Central memory CD8-positive, alpha-beta T cell (primary cell): ENCODE measurements at places on chromosomes 11 and 22.

GRCh38 chr11:20162824-20163782, 2.8 kb upstream of the DBX1 start:
- H3K27me3 ChIP-seq: peaks cover 100% of the 10 kb centered on the region
- peak overlapping the region; percentile 62 for H3K4me3 ChIP-seq
- no peak for DNase-seq

GRCh38 chr11:13761250-13761649, 92.8 kb downstream of the FAR1 start:
- no peak overlapping the region for H3K27ac ChIP-seq
- DNase-seq: no peak
- H3K27me3 ChIP-seq: no peaks in the 10 kb centered on the region
- H3K36me3 ChIP-seq: peaks cover 3% of the 10 kb centered on the region
- no peaks in the 10 kb centered on the region for H3K4me1 ChIP-seq
- no peak overlapping the region for H3K4me3 ChIP-seq

- H3K4me3 ChIP-seq: no peak overlapping the region
- no peak for DNase-seq
These were observed 112.0 kb upstream of the ARHGAP42 start for GRCh38 chr11:100574894-100575769.

DNA sequence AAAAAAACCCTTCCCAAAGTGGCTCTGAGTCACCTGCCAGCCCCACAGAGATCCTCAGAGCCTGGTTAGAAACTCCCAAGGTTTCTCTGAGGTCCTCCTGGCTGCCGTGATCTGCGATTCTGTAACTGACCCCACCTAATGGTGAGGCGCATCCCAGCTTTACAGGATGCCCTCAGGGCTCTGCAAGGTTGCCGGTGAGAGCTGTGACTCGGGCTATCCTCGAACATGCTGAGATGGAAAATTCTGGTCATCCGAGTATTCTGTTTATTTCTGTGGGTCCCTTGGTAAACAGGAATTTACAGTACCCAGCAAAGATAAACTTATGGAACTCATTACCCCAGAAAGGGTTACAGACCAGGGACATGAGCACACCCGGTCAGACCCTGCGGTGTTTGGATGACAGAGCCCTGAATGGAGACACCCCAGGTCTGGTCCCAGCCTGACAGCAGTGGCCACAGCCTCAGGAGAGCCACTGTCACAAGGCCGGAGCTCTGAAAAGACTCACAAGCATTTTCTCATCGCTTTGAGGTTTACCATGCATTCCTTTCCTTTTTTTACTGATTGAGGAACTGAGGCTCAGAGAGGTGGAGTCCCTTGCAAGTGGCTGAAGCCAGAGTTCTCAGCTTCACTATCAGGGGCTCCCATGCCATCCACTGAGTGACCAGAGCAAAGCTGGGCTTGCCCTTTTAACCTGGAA, 22.2 kb downstream of the LIF start:
- H3K4me3 ChIP-seq: no peak overlapping the region
- peaks cover 63% of the 10 kb centered on the region for H3K4me1 ChIP-seq
- no peaks in the 10 kb centered on the region for H3K27me3 ChIP-seq
- H3K36me3 ChIP-seq: no peaks in the 10 kb centered on the region
- no peak for DNase-seq
- H3K27ac ChIP-seq: peak overlapping the region; percentile 39

DNA sequence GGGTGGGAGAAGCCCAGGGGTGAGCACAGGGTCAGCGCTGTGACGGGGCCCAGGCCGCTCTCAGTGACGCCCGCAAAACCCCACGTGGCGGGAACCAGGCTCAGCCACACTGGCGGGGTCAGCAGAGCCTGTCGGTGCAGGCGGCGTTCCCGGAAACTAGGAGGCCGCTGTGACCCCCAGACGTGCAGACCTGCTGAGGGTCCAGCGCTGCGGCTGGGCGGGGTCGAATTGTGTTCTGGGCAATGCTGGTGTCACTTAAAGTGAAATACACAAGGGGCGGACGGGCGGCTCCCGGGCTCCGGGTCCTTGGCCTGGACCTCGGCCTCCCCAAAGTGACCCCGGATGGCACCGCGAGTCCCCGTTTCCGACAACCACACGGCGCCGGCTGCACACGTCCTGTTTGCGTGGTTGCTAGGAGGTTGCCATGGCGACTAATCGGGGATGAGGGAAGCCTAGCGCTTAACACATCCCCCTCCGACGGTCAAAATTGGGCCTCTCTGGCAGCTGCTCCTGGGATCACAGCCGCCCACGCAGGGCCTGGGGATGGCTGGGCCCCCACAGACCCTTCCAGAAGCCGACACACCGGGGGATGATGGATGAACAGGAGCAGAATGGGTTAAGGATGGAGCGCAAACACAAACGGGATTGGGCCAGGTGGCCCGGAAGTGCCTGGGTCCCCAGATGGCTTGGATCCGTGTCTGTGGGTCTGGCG, 81.7 kb upstream of the PRR5 start:
- H3K27me3 ChIP-seq: no peaks in the 10 kb centered on the region
- peaks cover 6% of the 10 kb centered on the region for H3K4me1 ChIP-seq
- no peak overlapping the region for H3K4me3 ChIP-seq
- H3K27ac ChIP-seq: no peak overlapping the region
- peak; percentile 78 for DNase-seq

GRCh38 chr11:23406131-23406819, 546.0 kb upstream of the CCDC179 start:
- no peak overlapping the region for H3K27ac ChIP-seq
- no peak for DNase-seq
- H3K4me3 ChIP-seq: no peak overlapping the region
- H3K4me1 ChIP-seq: no peaks in the 10 kb centered on the region
- no peaks in the 10 kb centered on the region for H3K27me3 ChIP-seq

- no peaks in the 10 kb centered on the region for H3K36me3 ChIP-seq
- no peaks in the 10 kb centered on the region for H3K4me1 ChIP-seq
- H3K4me3 ChIP-seq: no peak overlapping the region
- DNase-seq: no peak
- peaks cover 84% of the 10 kb centered on the region for H3K27me3 ChIP-seq
These were observed 3.5 kb upstream of the OR5AN1 start for GRCh38 chr11:59355226-59355625.

- H3K27ac ChIP-seq: no peak overlapping the region
- no peak overlapping the region for H3K4me3 ChIP-seq
- H3K4me1 ChIP-seq: peaks cover 41% of the 10 kb centered on the region
- no peak for DNase-seq
These were observed 5.3 kb downstream of the C22orf39 start for GRCh38 chr22:19442166-19442565.

DNA sequence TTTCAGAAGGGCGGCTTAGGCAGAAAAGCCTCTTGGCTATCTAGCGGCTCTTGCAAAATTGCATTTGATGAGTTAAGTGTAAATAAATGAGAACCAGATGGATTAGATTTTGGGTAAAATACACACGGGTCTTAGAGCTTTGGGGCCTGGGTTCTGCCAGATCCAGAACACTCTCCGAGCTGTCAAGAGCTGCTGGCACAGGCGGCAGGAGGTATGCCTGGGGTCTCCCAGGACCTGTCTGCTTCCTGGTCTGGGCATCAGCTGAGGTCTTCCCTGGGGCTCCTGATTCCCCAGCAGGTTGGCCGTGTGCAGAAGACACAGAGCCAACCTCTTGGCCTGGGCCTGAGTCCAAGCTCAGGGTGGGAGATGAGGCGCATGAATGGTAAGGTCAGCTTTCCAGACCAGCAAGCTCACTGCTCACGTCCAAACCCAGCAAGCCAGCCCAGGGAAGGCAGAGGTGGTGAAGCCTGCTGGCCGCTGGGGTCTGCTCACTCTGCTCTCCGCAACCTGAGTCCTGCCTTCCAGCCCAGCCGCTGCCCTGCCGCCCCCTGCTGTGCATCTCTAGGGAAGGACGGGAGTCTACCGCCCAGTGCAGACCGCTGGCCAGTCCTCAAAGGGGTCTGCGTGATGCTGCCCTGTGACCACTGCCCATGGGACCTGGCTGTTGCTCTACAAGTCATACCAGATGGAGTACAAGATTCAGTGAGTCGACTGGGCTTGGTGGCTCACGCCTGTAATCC, 44.9 kb downstream of the SCUBE1 start:
- no peak overlapping the region for H3K4me3 ChIP-seq
- H3K27me3 ChIP-seq: peaks cover 32% of the 10 kb centered on the region
- DNase-seq: no peak
- no peaks in the 10 kb centered on the region for H3K4me1 ChIP-seq
- H3K36me3 ChIP-seq: no peaks in the 10 kb centered on the region

DNA sequence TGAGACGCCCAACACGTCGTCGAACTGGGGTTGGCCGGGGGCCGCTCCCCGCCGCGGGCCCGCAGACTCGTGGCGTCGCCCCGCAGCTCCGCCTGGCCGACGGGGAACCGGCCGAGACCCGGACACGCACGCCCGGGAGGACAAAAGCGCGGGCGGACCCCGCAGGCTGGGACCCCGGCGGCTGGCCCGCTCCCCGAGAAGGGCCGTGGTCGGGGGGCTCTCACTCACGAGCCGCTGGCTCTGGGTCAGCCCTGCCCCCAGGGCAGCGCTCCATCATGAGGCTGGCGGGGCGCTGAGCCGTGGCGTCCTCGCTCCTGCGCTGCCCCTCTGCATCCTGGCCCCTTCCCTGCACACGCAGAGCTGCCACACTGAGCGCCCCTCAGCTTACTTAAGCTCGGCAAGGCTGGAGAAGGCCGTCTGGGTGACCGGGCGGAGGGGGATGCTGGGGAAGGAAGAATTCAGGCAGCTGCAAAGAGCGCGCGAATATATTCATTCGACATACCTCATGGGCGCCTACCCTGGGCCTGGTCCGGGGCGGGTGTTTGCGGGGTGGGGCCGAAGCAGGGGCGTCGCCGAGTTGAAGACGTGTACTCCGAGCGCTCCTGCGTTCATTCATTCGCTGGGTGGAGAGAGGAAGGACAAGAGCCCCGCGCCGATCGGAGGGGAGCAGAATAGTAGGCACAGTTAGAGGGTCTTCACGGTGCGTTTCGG, 579 bp upstream of the CYB5R2 start:
- H3K27me3 ChIP-seq: peaks cover 80% of the 10 kb centered on the region
- no peak overlapping the region for H3K27ac ChIP-seq
- no peaks in the 10 kb centered on the region for H3K36me3 ChIP-seq
- H3K4me1 ChIP-seq: peaks cover 5% of the 10 kb centered on the region

GRCh38 chr11:95699631-95700470, 89.7 kb downstream of the FAM76B start:
- H3K4me3 ChIP-seq: peak overlapping the region; percentile 74
- peak overlapping the region; percentile 89 for H3K27ac ChIP-seq
- DNase-seq: no peak
- peaks cover 26% of the 10 kb centered on the region for H3K4me1 ChIP-seq
- no peaks in the 10 kb centered on the region for H3K27me3 ChIP-seq

GRCh38 chr22:27632451-27633295, 168.9 kb downstream of the MN1 start:
- no peak overlapping the region for H3K4me3 ChIP-seq
- no peaks in the 10 kb centered on the region for H3K4me1 ChIP-seq
- no peak overlapping the region for H3K27ac ChIP-seq
- H3K27me3 ChIP-seq: peaks cover 16% of the 10 kb centered on the region
- no peaks in the 10 kb centered on the region for H3K36me3 ChIP-seq

DNA sequence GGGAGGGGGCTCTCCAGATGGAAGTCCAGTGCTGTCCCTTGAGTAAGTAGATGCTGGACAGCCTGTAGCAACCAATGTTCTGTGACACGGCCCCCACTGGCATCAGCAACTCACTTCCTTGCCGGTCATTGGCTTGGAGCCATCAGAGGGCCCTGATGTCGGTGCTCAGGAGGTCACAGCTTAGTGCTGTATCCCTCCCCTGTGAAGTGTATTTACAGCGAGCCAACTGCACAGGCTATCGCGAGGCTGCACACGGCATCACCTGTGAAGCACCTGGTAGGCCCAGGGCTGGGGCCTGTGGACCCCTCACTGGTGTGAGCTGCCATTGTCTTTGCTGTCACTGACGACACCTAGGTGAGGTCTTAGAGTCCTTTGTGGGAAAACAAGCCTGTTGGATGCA, 13.4 kb upstream of the ACR start:
- no peaks in the 10 kb centered on the region for H3K27me3 ChIP-seq
- no peak for DNase-seq
- H3K36me3 ChIP-seq: no peaks in the 10 kb centered on the region
- no peak overlapping the region for H3K27ac ChIP-seq
- no peak overlapping the region for H3K4me3 ChIP-seq
- H3K4me1 ChIP-seq: no peaks in the 10 kb centered on the region

GRCh38 chr11:8059030-8059429, 22.0 kb upstream of the TUB start:
- H3K36me3 ChIP-seq: no peaks in the 10 kb centered on the region
- peaks cover 4% of the 10 kb centered on the region for H3K4me1 ChIP-seq
- peaks cover 15% of the 10 kb centered on the region for H3K27me3 ChIP-seq
- no peak overlapping the region for H3K27ac ChIP-seq

- H3K27me3 ChIP-seq: no peaks in the 10 kb centered on the region
- no peak overlapping the region for H3K4me3 ChIP-seq
- no peak overlapping the region for H3K27ac ChIP-seq
- H3K36me3 ChIP-seq: peaks cover 8% of the 10 kb centered on the region
- no peak for DNase-seq
These were observed 333.1 kb downstream of the TBC1D22A start for GRCh38 chr22:47095395-47096122.

DNA sequence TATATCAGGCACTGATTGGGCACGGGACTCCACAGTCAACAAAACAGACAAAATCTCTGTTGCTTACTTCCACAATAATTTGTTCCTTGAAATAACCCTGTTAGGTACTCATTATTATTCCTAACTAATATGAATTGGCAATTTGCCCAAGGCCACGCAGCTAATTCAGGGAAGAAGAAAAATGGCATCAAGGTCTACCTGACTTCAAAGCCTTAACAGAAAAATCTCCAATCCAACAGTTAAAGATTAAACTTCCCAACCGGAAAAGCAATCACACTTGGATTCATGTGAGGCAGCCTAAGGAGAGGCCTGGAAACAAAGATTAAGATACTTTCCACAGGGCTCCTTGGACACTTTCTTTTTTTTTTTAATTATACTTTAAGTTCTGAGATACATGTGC, 68.9 kb downstream of the PRCP start:
- H3K36me3 ChIP-seq: peaks cover 7% of the 10 kb centered on the region
- no peak overlapping the region for H3K4me3 ChIP-seq
- H3K27ac ChIP-seq: no peak overlapping the region
- H3K4me1 ChIP-seq: no peaks in the 10 kb centered on the region
- no peaks in the 10 kb centered on the region for H3K27me3 ChIP-seq
- no peak for DNase-seq

- H3K27me3 ChIP-seq: peaks cover 10% of the 10 kb centered on the region
- H3K4me1 ChIP-seq: no peaks in the 10 kb centered on the region
- no peak for DNase-seq
- H3K36me3 ChIP-seq: no peaks in the 10 kb centered on the region
- H3K27ac ChIP-seq: no peak overlapping the region
These were observed 219.6 kb upstream of the SESN3 start for GRCh38 chr11:95450547-95451123.

DNA sequence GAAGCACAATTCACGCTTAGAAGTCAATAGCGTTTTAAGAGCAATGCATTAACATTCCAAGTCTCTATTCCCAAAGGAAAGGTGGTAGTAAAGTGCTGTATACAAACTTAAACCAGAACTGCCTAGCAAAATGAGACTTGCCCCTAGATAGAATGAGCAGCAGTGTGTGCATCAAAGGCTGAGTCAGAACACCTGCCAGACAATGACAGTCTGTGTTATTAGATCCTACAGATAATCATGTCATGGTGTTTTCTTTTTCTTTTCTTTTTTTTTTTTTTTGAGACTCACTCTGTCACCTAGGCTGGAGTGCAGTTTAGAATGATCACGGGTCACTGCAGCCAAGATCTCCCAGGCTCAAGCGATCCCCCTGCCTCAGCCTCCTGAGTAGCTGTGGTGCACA, 1.6 kb downstream of the RTCB start:
- H3K36me3 ChIP-seq: peaks cover 40% of the 10 kb centered on the region
- peak overlapping the region; percentile 95 for H3K4me3 ChIP-seq
- no peak for DNase-seq
- H3K27me3 ChIP-seq: no peaks in the 10 kb centered on the region
